ENCODE measurements at places on chromosomes 4 and X.

- H3K27me3 ChIP-seq = peaks cover 36% of the 10 kb centered on the region
- no peak overlapping the region for H3K4me3 ChIP-seq
- no peak for DNase-seq
- H3K4me1 ChIP-seq = no peaks in the 10 kb centered on the region
- H3K27ac ChIP-seq = no peak overlapping the region
These were observed 10.5 kb upstream of the RNF128 start for GRCh38 chrX:106716004-106716403.

- H3K27ac ChIP-seq = no peak overlapping the region
- no peaks in the 10 kb centered on the region for H3K27me3 ChIP-seq
These were observed 125.1 kb downstream of the MAML3 start for GRCh38 chr4:140028676-140029517.

GRCh38 chr4:98305576-98305975, 44.4 kb downstream of the RAP1GDS1 start:
- no peaks in the 10 kb centered on the region for H3K36me3 ChIP-seq
- no peak for DNase-seq
- H3K27me3 ChIP-seq = no peaks in the 10 kb centered on the region
- H3K4me3 ChIP-seq = no peak overlapping the region

GRCh38 chrX:24703185-24703494, 9.4 kb downstream of the POLA1 start:
- H3K4me1 ChIP-seq = no peaks in the 10 kb centered on the region
- H3K4me3 ChIP-seq = no peak overlapping the region
- no peaks in the 10 kb centered on the region for H3K36me3 ChIP-seq
- no peak overlapping the region for H3K27ac ChIP-seq
- DNase-seq = no peak

- no peak overlapping the region for H3K27ac ChIP-seq
- H3K4me1 ChIP-seq = no peaks in the 10 kb centered on the region
- no peak overlapping the region for H3K4me3 ChIP-seq
- H3K27me3 ChIP-seq = peaks cover 60% of the 10 kb centered on the region
These were observed 95.2 kb downstream of the ATG4A start for GRCh38 chrX:108186811-108187210.

- H3K27me3 ChIP-seq = peaks cover 69% of the 10 kb centered on the region
- no peak overlapping the region for H3K27ac ChIP-seq
- no peaks in the 10 kb centered on the region for H3K4me1 ChIP-seq
- DNase-seq = no peak
- H3K4me3 ChIP-seq = no peak overlapping the region
These were observed 583.0 kb downstream of the BCOR start for GRCh38 chrX:39514801-39515200.

DNA sequence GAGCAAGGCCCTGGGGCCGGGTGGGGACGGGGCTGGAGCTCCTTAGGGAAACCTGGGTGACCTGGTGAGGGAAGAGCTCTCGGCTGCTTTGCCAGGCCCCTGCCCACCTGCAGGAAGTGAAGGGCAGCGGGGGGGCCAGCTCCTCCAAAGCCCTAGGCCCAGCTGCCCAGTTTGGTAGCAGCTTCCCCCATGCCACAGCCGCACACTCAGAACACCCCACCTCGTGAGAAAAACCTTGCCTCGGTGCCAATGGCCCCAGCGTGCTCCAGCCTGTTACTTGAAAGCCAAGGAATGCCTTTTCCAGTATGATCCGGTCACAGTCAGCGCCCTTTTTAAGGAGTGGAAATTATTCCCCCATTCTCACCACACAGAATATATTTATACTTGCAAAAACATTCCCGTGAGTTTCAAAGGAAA, 38.3 kb downstream of the ACOX3 start:
- H3K4me3 ChIP-seq = no peak overlapping the region
- H3K4me1 ChIP-seq = peaks cover 10% of the 10 kb centered on the region
- H3K27ac ChIP-seq = peak overlapping the region; percentile 68
- no peaks in the 10 kb centered on the region for H3K36me3 ChIP-seq
- H3K27me3 ChIP-seq = no peaks in the 10 kb centered on the region
- peak; percentile 76 for DNase-seq

DNA sequence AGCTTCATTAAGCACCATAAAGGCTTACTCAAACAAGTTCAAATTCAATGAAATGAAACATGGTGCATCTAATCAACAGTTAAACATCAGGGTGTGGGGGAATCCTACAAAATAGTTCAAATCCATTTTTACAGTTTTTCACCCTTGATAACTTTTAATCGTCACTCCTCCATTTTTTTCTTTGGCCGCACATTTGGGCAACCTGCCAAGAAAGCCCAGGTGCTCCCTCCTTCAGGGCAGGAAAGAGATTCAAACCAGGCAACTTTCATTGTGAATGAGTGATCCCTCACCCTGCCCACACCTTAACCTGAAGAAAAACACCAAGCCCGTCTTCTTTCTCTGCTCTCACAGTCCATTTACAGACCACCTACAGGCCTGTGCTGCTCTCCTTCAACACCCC, 24.9 kb downstream of the TRIM61 start:
- no peak overlapping the region for H3K27ac ChIP-seq
- no peaks in the 10 kb centered on the region for H3K4me1 ChIP-seq
- H3K36me3 ChIP-seq = no peaks in the 10 kb centered on the region
- H3K4me3 ChIP-seq = no peak overlapping the region
- no peaks in the 10 kb centered on the region for H3K27me3 ChIP-seq

DNA sequence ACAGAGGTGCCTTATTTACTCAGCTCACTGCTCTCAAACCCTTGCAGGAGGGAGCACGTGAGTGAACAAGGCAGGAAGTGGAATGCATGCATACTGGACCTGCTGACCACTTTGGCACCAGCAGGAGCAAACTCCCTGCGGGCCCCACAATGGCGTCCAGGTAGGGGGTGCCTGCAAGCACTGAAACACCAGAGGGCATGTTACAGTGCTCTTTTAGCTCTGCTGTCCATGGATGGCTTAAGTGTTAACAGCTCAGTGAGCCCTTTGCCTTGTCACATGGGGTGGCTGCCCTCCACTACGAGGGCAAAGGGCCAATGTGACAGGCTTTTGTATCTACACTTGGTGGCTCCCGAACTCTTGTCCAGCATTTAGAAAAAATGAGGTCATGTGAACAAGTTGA, 199.5 kb upstream of the UGT8 start:
- DNase-seq = no peak
- H3K4me3 ChIP-seq = no peak overlapping the region
- H3K27me3 ChIP-seq = no peaks in the 10 kb centered on the region
- no peaks in the 10 kb centered on the region for H3K36me3 ChIP-seq
- no peaks in the 10 kb centered on the region for H3K4me1 ChIP-seq

DNA sequence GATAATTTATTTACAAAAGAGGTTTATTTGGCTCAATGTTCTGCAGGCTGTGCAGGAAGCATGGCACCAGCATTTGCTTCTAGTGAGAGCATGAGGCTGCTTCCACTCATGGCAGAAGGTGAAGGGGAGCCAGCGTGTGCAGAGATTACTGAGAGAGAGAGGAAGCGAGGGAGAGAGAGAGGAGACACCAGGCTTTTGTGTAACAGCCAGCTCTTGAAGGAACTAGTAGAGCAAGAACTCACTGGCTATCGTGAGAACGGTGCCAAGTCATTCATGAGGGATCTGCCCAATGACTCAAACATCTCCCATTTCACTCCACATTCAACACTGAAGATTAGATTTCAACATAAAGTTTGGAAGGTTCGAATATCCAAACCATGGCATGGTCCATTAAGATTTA, 12.7 kb downstream of the GUCY1A1 start:
- no peaks in the 10 kb centered on the region for H3K27me3 ChIP-seq
- no peak overlapping the region for H3K27ac ChIP-seq
- H3K36me3 ChIP-seq = no peaks in the 10 kb centered on the region
- DNase-seq = peak; percentile 35
- H3K4me3 ChIP-seq = no peak overlapping the region
- no peaks in the 10 kb centered on the region for H3K4me1 ChIP-seq

DNA sequence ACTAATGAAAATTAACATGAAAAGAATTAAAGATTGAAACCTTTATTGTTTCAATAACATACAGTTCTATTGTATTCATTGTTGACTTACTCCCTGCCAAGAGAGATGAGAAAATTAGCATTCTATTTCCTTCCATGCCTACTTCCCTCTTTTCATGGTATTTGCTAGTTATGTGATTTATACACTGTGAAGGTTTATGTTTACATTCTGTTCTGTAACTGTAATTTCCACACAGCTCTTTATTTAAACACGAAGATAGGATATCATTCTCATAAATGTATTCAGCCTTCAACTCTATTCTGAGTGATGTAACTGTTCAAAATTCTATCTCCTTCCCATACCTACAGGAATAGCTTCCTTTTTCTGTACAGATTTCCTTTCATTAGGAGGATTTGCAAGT, 6.6 kb downstream of the CCDC110 start:
- H3K4me3 ChIP-seq = no peak overlapping the region
- H3K27ac ChIP-seq = no peak overlapping the region
- no peak for DNase-seq
- H3K27me3 ChIP-seq = no peaks in the 10 kb centered on the region
- H3K36me3 ChIP-seq = no peaks in the 10 kb centered on the region

- H3K4me3 ChIP-seq = no peak overlapping the region
- DNase-seq = no peak
- H3K27ac ChIP-seq = no peak overlapping the region
- H3K27me3 ChIP-seq = no peaks in the 10 kb centered on the region
- no peaks in the 10 kb centered on the region for H3K36me3 ChIP-seq
- no peaks in the 10 kb centered on the region for H3K4me1 ChIP-seq
These were observed 39.6 kb downstream of the SCD5 start for GRCh38 chr4:82758701-82759685.

GRCh38 chrX:121802881-121803412, 755.5 kb downstream of the GLUD2 start:
- no peak overlapping the region for H3K4me3 ChIP-seq
- no peaks in the 10 kb centered on the region for H3K36me3 ChIP-seq
- H3K27me3 ChIP-seq = no peaks in the 10 kb centered on the region
- H3K4me1 ChIP-seq = no peaks in the 10 kb centered on the region

DNA sequence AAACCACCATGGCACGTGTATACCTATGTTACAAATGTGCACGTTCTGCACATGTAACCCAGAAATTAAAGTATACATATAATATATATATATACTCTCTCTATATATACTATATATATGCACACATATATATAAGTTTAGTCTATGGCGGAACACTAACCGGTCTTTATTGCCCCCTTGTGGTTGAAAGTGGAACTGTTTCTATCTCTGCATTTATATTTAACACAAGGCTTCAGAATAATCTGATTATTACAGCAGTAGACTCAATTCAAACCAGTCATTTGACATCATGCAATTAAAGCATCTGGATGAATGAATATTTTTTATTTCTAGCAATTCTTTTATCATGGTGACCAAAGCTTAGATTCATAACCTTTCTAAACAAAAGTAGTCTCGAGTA, 14.6 kb downstream of the RAB9B start:
- no peaks in the 10 kb centered on the region for H3K27me3 ChIP-seq
- H3K4me1 ChIP-seq = no peaks in the 10 kb centered on the region
- no peak overlapping the region for H3K4me3 ChIP-seq
- no peak overlapping the region for H3K27ac ChIP-seq

DNA sequence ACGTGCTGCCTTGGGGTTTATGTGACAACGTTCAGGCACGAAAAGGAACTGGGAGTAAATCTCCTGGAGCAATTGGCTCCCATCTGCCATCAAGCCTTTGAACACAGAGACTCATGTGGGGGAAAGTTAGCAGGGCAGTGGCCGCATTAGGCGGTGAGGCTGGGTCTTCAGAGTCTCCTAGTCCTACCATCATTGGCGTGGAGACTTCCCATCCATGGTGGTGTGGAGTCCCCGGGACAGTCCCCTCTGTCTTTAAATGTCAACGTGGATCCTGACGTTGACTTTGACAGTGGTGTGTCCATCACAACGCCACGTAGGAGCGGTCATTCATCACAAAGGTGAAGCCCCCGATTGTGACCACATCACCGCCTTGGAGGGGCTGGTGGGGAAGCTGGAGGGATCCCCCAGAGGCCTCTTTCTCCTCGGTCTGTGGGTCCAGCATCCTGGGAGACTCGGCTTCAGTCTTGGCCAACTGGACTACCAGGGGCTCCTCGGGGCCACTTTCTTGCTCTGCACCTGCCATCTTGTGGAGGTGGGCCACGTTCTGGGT, 21.8 kb downstream of the CRLF2 start:
- no peaks in the 10 kb centered on the region for H3K36me3 ChIP-seq
- peaks cover 3% of the 10 kb centered on the region for H3K27me3 ChIP-seq
- H3K4me3 ChIP-seq = no peak overlapping the region
- no peak for DNase-seq
- no peak overlapping the region for H3K27ac ChIP-seq

DNA sequence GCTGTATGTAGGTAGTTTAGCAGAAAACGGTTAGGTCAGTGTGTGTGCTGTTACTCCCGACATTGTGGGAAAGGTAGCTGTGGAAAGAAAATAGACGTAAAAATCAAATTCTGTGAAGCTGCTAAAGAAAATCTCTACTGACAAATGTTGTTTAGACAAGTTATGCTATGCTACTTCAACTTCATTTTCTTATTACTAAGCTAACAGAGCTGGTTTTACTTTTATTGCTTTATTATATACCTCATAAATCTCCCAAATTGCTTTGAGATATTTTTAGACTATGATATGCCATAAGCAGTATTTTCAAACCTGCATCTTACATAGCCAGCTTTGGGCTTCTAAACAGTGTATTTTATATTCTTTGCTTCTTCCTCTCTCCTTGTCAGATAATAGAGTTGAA, 108.2 kb upstream of the PACRGL start:
- no peak overlapping the region for H3K4me3 ChIP-seq
- H3K27me3 ChIP-seq = no peaks in the 10 kb centered on the region

DNA sequence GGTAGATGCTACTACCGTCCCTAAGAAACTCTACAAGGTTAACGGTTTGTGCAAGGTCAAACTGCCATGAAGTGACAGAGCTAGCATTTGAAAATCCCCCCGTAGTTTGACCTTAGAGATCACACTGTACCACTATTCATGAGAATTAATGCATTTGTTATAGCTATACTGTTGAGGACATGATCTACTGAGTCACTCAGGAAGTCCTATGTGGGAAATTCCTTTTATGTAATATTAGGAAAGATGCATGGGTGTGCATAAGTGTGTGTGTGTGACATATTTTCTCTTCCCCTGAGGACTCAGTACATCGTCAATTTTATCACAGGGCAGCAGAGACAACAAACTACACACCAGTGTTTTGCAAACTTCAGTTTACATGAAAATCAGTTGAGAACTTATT, 141.1 kb downstream of the FBXW7 start:
- H3K36me3 ChIP-seq = no peaks in the 10 kb centered on the region
- no peak for DNase-seq

- H3K27me3 ChIP-seq = no peaks in the 10 kb centered on the region
- peak overlapping the region; percentile 34 for H3K27ac ChIP-seq
- no peak overlapping the region for H3K4me3 ChIP-seq
- H3K4me1 ChIP-seq = no peaks in the 10 kb centered on the region
- DNase-seq = no peak
- no peaks in the 10 kb centered on the region for H3K36me3 ChIP-seq
These were observed 34.1 kb downstream of the FHDC1 start for GRCh38 chr4:152970102-152970820.

DNA sequence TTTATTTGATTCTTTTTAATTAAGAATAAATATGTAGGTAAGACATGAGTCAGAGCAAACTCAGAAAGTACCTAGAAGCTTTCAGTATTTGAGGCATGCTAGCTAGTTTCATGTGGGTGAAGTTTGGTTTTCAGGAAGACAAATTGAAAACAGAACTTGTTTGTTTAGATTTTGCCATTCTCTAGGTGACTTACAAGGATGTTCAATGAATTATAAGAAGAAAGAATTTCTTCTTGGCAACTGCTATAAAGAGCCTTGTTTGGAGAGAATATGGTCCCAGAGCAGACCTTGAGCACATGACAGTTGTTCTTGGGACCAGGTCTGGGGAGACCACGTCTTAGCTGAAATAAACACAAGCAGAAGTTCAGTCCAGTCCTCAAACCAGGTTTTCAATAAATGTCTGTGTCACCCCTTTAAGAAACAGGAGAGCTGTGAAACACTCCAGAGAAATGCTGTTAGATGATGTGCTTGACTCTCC, 38.0 kb upstream of the IL21 start:
- H3K36me3 ChIP-seq = no peaks in the 10 kb centered on the region
- no peak for DNase-seq
- no peaks in the 10 kb centered on the region for H3K27me3 ChIP-seq
- no peak overlapping the region for H3K27ac ChIP-seq
- no peak overlapping the region for H3K4me3 ChIP-seq
